ENCODE measurements at places on chromosomes 1 and 21. TPM values are rescaled to one million over a fixed set of nuclear protein-coding genes. Genes with fewer than 3 reads are reported as not detected.

TPTE gene
- not detected for total RNA-seq

GPR61 gene
- total RNA-seq, result 0.26 TPM

FNBP1L gene
- 11.6 TPM for total RNA-seq

HPDL gene
- total RNA-seq, result 0.17 TPM

LAPTM5 gene
- total RNA-seq, result under 0.01 TPM

HCRTR1 gene
- not detected for total RNA-seq

ITLN2 gene
- not detected for total RNA-seq

EXTL1 gene
- total RNA-seq, result 0.33 TPM

DNA sequence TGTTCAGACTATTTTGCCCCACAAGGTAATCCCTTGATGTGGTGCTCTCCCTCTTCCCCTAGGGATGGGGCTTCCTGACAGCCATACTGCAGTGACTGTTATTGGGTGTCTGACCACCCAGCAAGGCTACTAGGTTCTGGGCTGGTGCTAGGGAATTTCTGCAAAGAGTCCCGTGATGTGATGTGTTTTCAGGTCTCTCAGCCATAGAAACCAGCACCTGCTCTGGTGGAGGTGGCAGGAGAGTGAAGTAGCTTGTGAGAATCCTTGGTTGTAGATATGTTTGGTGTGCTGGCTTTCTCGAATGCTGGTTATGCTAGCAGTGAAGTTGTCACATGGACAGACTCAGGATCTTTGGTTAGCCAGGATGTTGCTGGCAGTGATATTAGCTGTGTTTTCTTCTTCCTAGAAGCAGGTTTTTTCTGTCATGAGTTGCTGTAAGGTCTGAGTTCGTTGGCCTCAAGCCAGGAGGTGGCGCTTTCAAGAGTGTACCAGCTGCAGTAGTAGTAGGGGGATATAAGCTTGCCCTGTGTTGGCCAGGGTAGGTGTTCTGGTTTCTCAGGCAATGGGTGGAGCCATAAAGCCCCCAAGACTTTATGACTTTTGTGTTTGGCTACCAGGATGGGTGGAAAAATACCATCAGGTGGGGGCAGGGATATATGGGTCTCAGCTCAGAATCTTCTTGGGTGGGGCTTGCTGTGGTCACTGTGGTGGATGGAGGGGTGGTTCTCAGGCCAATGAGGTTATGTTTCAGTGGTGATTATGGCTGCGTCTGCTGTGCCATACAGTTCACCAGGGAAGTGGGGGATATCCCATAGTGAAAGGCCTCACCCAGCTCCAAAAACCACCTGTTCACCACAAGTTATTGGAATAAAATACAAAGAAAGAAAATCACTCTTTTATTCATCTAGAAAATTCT lies 1112.3 kb downstream of the KCNT2 start:
- H3K27me3 ChIP-seq, result no peaks in the 10 kb centered on the region
- H3K4me1 ChIP-seq, result no peaks in the 10 kb centered on the region
- no peak overlapping the region for H3K27ac ChIP-seq
- H3K36me3 ChIP-seq, result no peaks in the 10 kb centered on the region

DNA sequence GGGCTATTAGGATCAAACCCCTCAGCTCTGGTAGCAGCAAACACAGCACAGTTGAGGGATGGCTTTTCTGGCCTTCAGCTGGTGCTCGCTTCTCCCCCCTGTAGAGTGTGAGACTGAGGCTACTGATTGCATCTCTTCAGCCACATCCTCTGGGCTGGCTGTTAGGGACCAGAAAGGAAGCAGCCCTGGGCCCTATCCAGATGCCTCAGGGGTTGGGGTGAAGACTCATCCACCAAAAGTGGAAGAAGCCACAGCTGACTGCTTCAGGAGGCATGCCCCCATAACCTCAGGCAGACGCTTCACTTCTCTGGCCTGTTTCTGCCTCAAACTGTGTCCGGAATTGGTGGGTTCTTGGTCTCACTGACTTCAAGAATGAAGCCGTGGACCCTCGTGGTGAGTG lies 6.2 kb upstream of the TMEM200B start:
- no peaks in the 10 kb centered on the region for H3K4me1 ChIP-seq
- no peaks in the 10 kb centered on the region for H3K27me3 ChIP-seq
- H3K27ac ChIP-seq, result no peak overlapping the region

GRCh38 chr1:92317836-92318493 lies 19.1 kb downstream of the RPAP2 start:
- H3K27ac ChIP-seq, result no peak overlapping the region
- H3K4me1 ChIP-seq, result no peaks in the 10 kb centered on the region
- H3K4me3 ChIP-seq, result no peak overlapping the region
- no peaks in the 10 kb centered on the region for H3K27me3 ChIP-seq
- H3K36me3 ChIP-seq, result no peaks in the 10 kb centered on the region
- DNase-seq, result no peak

GRCh38 chr1:194447636-194448035 lies 1261.2 kb upstream of the B3GALT2 start:
- DNase-seq, result peak; percentile 86
- H3K4me1 ChIP-seq, result no peaks in the 10 kb centered on the region
- H3K27me3 ChIP-seq, result no peaks in the 10 kb centered on the region
- H3K36me3 ChIP-seq, result no peaks in the 10 kb centered on the region
- H3K27ac ChIP-seq, result no peak overlapping the region

- H3K27me3 ChIP-seq, result no peaks in the 10 kb centered on the region
- no peak overlapping the region for H3K27ac ChIP-seq
- H3K4me3 ChIP-seq, result no peak overlapping the region
- no peaks in the 10 kb centered on the region for H3K4me1 ChIP-seq
Measured at GRCh38 chr1:61639608-61640336, 85.2 kb downstream of the TM2D1 start.

- no peaks in the 10 kb centered on the region for H3K36me3 ChIP-seq
- no peak overlapping the region for H3K4me3 ChIP-seq
- DNase-seq, result no peak
- H3K4me1 ChIP-seq, result no peaks in the 10 kb centered on the region
Measured at GRCh38 chr1:36070349-36070748, 13.5 kb upstream of the TEKT2 start.

DNA sequence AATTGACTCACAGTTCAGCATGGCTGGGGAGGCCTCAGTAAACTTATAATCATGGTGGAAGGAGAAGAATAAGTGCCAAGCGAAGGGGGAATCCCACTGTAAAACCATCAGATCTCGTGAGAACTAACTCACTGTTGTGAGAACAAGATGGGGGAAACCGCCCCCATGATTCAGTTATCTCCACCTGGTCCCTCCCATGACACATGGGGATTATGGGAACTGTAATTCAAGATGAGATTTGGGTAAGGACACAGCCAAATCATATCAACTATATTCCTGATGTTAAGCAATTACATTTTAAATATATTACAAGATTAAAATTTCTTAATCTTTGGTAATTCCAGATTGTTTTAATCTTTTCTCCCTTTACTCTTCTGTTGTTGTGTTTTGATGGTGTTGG lies 55.2 kb downstream of the FNBP1L start:
- DNase-seq, result no peak
- no peaks in the 10 kb centered on the region for H3K36me3 ChIP-seq

DNA sequence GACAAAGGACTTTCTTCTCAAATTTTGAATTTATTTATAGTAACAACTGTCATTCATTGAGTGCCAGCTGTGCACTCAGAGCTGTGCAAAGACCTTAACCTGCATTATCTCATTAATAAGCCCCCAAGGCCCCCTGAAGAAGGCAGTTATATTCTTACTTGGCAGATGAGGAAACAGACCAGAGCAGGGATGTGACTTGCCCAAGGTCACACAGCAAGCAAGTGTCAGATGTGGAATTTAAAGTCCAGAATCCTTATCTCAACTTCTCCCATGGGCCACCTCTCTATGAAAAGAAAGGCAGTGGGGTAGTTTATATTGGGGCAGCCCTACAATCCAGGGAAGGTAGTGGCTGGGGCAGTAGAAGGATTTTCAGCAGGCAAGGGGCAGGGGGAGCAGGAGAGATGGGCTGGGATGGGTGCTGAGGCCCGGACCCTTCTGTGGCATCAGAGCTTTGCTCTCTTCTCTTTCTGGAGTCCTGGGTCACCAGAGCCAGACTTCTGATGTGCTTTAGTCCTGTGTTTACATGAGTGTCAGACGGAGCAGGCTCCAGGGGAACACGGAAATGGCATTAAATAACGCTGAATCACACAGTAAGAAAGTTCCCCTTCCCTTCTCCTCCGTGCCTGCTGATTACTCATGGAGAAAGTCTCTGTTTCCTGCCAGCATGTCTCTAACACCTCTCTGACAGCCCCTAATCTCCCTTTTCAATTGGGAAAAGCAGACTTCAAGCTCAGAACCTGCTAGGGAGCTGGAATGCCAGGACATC lies 39.5 kb downstream of the EPHB2 start:
- DNase-seq, result peak; percentile 92
- H3K27me3 ChIP-seq, result no peaks in the 10 kb centered on the region
- peak overlapping the region; percentile 69 for H3K27ac ChIP-seq

- DNase-seq, result no peak
- H3K27ac ChIP-seq, result no peak overlapping the region
- no peaks in the 10 kb centered on the region for H3K36me3 ChIP-seq
- no peaks in the 10 kb centered on the region for H3K4me1 ChIP-seq
- no peaks in the 10 kb centered on the region for H3K27me3 ChIP-seq
Measured at GRCh38 chr21:25424634-25425033, 182.6 kb downstream of the MRPL39 start.

DNA sequence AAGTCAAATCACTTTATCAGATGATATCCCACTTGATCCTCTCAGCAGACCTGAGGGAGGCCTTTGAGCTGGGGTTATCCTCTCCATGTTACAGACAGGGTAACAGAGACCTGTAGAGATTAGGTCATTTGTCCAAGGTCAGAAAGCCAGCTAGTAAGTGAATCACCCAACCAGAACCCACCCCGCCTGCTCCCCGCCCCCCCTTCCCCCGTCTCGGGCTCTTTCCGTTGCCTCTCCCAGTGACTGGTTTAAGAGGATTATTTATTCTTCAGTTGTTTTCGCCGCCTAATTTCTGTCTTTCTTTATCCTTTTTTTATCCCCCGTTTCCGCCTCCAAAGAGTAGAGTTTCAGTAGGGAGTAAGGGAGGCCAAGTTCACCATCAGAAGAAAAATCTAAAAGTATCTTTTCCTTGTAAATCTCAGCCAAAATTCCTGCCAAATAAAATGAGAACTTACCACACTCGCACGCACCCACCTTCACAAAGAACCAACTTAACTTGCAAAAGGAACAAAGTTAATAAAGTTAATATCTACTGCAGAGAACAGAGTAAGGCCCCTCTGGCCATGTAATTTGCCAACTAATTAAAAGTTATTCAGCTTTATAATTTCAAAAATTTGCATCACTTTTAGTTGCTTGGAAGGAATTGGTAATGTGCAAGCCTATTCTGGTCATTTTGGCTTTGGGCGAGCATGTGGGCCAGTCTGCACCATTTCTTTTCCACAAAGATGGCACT lies 76.8 kb upstream of the TRABD2B start:
- H3K4me1 ChIP-seq, result no peaks in the 10 kb centered on the region
- no peak overlapping the region for H3K4me3 ChIP-seq
- DNase-seq, result no peak
- no peaks in the 10 kb centered on the region for H3K27me3 ChIP-seq

DNA sequence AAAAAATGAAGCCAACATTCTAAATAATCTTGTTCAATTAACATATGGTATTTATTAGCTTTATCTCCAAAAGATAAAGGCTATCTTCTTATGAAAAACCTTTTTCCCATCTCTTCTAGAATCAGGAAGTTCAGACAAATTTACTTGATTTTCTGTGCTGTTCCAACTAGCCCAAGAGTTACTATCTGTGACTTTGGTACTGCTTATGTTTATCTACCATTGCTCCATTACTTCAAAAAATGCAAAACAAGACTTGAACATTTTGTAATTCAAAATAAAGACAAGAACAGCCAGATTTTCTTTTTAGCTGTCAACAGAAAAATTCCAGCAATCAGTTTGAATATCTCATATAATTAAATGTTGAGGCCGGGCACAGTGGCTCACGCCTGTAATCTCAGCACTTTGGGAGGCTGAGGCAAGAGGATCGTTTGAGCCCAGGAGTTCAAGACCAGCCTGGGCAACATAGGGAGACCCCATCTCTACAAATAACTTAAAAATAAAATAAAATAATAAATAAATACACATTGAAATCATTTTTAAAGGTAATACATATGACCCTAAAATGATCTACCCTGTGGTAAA lies 188.5 kb downstream of the LTN1 start:
- H3K27me3 ChIP-seq, result no peaks in the 10 kb centered on the region
- H3K27ac ChIP-seq, result no peak overlapping the region
- no peaks in the 10 kb centered on the region for H3K4me1 ChIP-seq
- no peak for DNase-seq
- H3K36me3 ChIP-seq, result no peaks in the 10 kb centered on the region

DNA sequence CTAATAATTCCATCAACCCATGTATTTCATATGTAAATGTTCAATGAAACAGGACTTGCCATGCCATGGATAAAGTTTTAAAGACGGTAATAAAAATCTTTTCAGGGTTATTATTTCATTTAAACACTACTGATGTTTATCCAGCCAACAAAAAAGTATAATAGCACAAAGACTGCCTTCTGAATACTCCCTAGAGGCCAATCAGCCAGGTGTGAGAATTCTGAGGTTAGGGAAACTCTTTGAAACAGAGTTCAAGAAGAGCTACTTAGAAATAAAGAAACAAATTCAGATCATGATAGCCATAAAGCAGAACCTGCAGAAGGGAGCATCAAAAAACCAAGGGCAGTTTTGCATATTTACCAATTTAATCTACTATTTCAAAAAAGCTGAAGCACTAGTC lies 48.7 kb downstream of the AKT3 start:
- H3K4me3 ChIP-seq, result no peak overlapping the region
- no peaks in the 10 kb centered on the region for H3K27me3 ChIP-seq
- peaks cover 8% of the 10 kb centered on the region for H3K4me1 ChIP-seq

DNA sequence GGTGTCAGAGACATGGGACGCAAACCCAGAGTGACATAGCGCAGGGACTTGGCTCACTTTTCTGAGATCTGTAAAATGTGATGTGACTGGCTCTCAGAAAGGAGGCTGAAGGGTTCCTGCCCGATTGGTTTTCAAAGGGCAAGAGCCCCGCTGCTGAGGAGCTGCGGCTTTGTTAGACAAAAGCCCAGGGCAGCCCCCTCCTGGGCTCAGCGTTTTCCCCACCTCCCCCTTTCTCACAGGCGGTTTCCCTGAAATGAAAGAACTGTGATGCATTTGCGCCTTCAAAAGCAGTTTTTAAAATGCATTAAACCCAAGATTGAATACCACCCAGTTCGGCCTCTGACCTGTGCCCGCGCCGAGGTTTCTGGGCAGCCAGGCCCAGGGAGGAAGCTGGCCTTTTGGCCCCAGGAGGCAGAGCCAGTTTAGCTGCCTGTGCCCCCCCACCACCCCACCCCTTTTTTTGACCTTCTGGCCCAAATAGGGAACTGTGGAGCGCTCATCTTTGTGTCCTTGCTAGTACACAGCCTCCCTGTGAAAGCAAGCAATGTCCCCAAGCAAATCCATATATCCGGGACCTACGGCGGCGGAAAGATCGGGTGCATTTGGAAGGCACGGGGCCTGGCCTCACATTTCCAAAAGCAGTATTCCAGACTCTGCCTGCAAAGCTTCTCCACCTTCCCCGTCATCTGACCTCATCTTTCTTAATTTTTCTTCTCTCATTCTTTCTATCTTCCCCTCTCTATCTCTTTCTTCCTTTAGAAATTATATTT lies 28.6 kb downstream of the CD247 start:
- H3K4me1 ChIP-seq, result no peaks in the 10 kb centered on the region
- DNase-seq, result no peak
- no peak overlapping the region for H3K4me3 ChIP-seq
- H3K36me3 ChIP-seq, result no peaks in the 10 kb centered on the region
- no peak overlapping the region for H3K27ac ChIP-seq
- H3K27me3 ChIP-seq, result no peaks in the 10 kb centered on the region
